Stimulated activated CD8-positive, alpha-beta memory T cell treated with anti-CD3 and anti-CD28 coated beads, Interleukin-7, amount 100 ng/mL, for 1 hour (primary cell): ENCODE measurements at places on chromosomes 12 and 14.

DNA sequence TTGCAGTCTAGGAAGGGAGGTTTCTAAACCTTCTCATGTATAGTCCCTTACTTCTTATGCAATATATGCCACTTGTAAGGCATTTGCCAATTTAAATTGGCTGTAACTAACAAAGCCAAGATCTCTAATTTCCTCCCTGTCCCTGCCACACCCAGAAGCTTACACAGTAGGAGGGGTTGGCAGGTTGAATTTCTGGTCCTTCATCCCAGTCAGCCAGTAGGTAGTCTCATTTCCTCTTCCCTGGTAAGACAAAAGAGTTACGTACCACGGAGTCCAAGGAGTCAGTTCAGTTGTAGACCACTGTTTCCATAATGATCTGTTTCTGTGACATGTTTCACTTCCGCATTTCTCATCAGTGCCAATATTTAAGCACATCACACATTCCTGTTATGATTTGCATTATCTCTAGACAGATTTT is 47.0 kb upstream of the PLBD1 start:
- no peak for DNase-seq

- no peak for DNase-seq
These were observed 1.0 kb downstream of the HIP1R start for GRCh38 chr12:122836027-122836921.

DNA sequence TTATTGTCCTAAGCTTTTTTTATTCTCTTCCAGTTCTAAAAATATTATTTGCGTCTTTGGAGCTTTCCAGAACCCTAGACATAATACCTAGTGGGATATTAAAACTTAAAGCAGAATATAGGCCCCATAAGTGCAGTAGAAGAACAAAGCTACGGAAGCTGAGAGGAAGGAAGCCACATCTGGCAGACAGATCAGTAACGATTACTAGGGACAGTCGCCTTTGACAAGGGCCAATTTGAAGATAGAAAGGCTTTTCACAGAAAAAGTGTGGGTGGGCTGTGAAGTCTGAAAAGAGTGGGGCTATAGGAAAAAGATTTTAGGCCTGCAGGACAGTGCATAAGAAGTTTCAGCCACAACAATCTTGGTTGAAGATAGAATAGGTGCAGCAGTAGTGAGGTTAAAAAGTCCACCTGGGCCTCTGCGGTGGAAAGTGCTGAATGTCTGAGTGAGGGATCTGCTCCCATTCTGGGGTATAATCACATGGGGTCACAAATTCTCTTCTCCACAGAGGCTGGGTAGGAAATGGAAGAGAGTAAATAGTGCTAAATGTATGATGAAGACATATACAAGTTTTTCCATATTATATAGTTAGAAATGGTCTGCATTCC is 114.5 kb downstream of the CMAS start:
- no peak for DNase-seq

DNA sequence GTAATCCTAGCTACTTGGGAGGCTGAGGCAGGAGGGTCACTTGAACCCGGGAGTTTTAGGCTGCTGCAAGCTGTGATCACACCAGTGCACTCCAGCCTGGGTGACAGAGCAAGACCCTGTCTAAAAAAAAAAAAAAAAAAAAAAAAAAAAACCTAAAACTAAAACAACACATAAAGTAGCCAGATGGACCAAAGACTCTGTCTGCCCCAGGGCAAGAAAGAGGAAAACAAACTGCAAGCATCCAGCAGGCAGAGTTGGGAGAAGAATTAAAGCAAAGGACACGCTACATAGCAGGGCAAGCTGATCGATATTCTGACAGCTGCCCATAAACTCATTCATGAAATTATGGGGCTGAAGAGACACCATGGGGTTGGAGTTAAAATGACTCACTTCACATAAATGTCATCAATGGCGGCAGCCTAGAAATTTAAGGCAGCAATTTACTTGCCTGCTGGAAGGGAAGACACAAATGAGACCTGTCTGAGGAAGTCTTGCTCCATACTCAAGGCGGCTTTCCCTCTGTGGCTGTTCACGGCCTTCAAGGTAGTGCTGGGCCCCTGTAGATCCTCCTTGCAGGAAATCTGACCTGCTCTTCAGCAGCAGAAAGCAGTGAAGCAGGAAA is 259.1 kb upstream of the FKBP4 start:
- no peak for DNase-seq

GRCh38 chr12:64682572-64683277 is 72.4 kb downstream of the RASSF3 start:
- no peak for DNase-seq
